SW 1271 (cell line): ENCODE measurements at places on chromosomes 4 and X.

DNA sequence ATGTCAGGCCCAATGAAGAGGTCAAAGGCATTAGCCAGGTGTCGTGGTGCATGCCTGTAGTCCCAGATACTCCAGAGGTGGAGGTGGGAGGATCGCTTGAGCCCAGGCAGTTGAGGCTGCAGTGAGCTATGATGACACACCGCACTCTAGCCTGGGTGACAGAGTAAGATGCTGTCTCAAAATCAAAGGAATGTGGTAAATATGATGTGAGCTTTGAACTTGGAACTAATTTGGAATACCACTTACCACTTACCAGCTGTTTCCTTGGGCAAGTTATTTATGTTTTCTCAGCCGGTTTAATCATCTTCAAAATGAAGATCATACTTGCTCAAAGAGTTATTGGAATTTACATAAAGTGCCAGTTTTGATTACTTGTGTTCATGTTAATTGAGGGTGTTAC is 23.8 kb upstream of the SEPSECS start:
- DNase-seq, result no peak

DNA sequence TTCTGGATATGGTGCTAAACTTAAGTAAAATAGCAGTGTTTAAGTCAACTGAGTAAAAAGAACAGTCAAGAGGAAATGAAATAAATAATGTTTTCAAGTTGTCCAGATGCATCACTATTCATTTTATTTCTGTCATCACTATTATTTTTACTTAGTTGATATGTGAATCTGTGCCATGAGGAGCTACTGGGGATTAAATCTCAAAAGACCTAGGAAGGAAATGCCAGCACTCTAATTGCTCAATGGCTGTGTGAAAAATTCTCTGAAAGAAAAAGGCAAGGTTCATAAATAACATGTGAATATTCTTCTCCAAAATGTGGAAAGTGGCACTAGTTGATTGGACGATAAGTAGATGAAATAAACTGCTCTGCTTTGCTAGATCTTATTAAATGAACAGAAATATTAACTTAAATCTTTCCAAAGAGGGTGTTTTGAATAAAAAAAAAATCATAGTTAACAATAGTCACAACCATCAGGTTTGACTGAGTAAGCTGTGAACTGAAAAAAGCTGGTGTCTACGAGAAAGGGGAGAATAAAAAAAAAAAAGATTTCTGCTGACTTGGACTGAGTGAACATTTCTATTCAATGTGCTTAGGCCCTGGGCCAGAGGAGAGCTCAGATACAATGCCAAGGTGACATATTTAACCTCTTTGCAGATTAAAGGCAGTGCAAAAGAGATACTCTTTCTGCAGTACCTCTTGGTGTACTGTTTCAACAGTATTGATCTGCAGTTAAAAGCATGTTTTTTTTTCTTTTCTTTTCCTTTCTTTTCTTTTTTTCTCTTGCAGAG is 1.6 kb downstream of the SPARCL1 start:
- DNase-seq, result no peak

GRCh38 chr4:127586922-127587571 is 45.7 kb upstream of the INTU start:
- peak; percentile 3 for DNase-seq

DNA sequence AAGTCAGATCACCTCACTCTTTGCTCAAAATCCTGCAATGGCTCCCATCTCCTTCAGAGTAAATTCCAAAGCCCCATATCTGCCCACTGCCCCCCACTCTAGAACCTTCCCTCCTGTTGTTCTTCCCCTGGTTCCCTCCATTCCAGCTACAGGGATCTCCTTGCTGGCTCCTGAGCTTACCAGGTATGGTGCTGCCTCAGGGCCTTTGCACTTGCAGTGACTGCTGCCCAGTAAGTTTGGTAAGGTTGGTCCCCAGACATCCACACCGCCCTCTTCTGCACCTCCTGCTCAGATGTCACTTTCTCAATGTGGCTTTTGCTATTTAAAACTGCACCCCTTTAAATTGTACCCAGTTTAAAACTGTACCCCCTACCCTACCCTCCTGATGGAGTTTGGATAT is 7.8 kb upstream of the MAN2B2 start:
- no peak for DNase-seq
